ENCODE measurements at places on chromosomes 11 and 22.

GRCh38 chr22:40529821-40530220, 106.7 kb downstream of the MRTFA start:
- no peak for DNase-seq

DNA sequence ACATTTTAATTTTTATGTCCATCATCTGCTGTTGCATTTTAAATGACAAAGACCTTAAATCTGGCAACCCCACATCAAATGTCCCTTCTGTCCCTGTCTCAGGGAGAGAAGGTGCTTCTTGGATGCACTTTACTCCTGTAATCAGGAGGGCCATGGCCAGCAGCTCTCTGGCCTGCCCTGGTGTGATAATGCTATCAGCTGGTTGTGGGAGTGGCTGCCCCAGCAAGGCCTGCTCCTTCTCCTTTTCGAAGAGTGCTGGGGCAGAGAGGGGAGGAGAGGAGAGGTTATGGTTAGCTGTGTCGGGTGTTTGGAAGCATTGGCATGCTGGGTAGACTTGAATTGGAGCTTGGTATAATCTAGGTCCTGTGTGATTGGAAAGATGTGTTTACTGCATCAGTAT, 12.8 kb downstream of the TNRC6B start:
- no peak for DNase-seq

- peak; percentile 89 for DNase-seq
These were observed 25.5 kb upstream of the DGKZ start for GRCh38 chr11:46321757-46322156.

DNA sequence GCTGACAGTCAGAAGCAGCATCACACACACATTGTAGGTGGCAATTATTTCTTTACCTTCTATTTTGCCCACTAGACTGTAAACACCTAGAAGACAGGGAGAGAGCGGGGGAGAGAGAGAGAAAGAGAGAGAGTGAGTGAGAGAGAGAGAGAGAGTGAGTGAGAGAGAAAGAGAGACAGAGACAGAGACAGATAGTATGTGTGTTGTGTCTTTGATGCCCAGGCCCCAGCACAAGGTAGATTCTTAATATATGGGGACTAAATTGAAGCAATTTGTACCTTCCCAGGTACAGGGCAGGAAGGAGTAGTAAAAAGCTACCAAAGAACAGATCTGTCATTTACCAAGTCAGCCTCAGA, 163.7 kb downstream of the PKNOX2 start:
- DNase-seq = no peak

GRCh38 chr22:26565181-26565580, 24.8 kb downstream of the TPST2 start:
- DNase-seq = no peak

DNA sequence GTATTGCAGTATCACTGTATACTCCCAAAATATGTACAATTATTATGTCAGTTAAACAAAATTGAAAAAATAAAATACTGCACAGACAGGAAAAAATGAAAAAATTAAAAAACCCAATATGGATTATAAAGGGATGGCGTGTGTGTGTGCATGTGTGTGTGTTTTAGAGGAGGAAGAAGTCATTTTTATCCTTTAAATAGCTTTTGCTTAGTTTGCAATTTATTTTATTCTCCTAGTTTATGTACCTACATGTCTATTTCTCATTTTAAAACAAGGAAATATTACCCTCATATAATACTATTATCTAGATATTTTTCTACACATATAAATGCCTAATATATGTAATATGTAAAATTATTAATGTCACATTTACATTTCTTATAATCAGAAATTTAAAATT, 1144.3 kb downstream of the LRRC4C start:
- DNase-seq = no peak
